Hepatic stellate cell (primary cell): ENCODE measurements at places on chromosomes 3 and 15.

GRCh38 chr3:9036404-9037131, 73.3 kb upstream of the RAD18 start:
- DNase-seq, result no peak

DNA sequence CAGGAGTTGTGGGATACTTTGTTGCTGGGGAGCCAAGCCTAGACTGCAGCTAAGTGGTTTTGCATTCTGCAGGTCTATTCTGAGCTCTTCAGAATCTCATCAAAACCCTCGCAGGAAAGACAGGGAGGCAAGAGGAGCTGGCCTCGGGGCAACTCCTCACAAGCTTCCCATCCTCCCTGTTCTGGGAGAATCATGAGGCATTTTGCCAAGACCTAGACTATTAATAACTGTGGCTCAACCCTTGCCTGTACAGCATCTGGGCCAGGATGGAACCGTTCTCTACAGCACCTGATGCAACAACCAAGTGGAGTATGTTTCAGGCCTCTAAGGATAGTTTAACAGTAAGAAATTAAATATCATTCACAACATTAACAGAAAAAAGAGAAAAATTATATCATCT, 20.2 kb upstream of the SLC6A20 start:
- no peak for DNase-seq

GRCh38 chr3:121696186-121696585, 35.5 kb upstream of the HCLS1 start:
- no peak for DNase-seq

DNA sequence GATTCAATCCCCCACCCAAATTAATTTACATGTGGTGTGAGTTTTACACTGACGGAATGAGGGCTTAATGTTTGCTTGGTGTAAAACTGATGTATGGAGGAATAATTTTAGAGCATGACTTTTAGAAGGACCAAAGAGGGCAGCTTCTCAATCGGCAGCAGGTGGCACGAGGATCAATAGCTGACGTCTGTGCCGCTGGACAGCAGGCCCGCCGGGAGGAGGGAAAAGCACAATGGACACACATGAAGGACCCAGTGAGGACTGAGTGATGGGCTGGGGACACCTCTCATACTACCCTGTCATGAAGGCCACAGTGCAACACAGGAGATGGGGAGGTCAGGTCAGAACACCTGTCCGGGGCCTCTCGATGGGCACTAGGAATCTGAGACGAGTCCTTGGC, 61.4 kb upstream of the NSMCE3 start:
- DNase-seq, result no peak

DNA sequence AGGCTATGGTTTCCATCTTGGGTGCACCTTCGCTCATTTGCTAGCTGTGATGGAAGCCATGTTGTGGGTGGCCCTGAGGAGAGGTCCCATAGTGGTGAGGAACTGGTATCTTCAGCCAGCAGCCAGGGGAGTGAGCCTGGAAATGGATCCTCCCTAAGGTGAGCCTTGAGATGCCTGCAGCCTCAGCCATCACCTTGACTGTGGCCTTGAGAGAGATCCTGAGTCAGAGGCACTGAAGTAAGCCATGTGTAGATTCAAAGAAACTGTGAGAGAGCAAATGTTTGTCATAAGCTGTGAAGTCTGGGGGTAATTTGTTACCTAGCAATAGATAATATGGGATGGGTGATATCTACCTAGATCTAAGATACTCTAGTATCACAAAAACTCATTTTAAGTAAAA, 105.3 kb downstream of the SNRK start:
- DNase-seq, result no peak

DNA sequence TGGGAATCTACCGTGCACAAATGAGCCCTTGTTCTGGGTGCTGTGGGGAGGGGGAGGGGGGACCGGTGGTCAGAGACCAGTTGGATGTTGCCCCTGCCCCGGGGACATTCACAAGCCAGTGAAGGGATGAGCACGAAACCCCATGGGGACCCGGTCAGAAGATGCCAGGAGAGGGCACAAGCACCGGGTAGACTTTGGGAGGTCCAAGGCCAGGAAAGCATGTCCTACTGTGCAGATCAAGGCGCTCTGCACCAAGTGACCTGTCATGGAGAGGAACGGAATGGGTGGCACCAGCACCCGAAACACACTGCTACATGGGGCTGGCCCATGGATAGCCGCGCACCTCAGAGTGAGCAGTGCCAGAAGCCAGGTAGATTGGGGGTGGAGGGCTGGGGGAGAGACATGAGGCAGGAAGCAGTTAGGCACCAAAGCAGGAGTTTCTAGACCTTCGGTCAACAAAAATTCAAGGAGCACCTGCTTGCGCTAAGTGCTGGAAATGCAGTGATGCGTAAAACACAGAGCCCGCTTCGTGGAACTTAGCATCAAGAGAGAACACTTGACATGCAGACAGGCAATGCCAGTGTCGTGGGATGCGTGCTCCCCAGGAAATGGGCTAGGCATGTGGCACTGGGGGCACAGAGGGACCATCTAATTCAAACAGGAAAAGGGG, 99.1 kb downstream of the CPN2 start:
- DNase-seq, result no peak

DNA sequence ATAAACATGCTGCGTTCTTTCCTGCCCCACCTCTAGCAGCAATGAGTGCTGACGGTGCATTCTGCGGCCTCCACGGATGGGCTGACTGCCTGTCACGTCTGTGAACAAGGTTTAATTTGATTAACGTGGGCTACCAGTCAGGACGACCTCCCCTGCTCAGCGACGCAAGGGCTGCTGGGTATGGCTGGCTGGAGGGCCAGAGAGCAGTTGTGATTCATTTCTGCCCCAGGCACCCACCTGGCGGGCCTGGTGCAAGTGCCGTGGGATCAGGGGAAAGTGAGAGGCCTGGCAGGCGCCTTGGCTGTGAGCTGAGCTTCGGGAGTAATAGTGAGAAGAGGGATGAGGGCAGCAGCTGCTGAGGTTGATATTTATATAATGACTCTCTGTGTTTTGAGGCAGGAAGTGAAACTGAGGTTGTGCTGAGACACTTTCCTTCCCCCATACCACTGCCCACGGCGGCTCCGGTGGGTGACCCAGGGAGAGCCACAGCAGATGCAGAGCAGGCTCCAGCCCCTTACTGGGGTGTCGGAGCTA, 190.4 kb upstream of the BCL6 start:
- no peak for DNase-seq

DNA sequence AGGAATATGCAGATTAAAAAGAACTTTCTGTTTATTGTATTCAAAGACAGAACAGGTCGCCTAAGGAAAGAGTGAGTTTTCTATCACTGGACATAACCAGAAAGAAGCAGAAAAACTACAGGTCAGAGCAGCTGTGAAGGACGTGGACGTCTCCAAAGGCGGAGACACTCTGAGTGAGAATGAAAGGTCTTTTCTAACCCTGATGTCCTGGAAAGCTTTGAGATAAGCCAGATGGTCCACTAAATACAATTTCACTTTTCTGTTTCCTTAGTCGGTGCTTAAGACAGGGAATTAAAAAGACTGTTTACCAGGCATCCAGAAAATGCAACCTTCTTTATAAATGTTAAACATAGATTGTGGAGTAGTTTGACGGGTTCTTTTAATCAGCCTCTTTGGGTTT, 360.4 kb downstream of the FGF12 start:
- DNase-seq, result no peak

DNA sequence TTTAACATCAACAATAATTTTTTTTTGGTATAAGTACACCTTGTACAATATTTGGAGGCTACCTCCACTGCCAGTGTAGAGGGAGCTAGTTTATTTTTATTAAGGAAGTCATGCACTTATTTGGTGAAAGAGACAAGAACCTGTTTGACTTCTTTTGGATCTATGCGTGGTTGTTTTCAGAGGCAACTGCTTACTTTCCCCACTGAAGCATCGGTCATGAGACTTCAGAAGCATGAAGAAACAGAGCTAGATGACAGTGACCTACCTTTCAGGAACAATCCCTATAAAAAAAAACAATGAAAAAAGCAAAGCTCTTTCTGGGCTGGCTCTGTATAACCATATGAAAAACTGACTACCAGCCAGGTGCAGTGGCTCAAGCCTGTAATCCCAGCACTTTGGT, 20.0 kb upstream of the ZNF148 start:
- no peak for DNase-seq

- DNase-seq, result peak; percentile 31
These were observed 27.2 kb downstream of the INTS14 start for GRCh38 chr15:65583701-65584100.

DNA sequence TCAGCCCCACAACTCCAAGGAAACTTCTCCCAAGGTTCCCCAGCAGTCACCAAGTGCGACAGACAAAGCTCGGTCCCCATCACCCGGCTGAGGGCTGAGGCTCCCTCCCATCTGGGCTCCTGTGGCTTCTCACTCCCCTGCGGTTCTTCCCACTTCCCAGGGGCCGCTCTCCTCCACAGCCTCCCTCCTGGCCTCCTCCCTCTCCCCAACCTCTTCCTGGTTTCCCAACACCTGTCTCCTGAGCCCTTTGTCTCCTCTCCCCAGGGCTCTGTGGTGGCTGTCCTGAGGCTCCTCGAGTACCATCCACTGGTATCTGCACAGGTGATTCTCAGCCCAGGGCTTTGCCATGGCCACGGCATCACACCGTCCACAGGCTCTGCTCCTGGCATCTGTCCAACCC, 113.2 kb upstream of the NSMCE3 start:
- DNase-seq, result no peak

GRCh38 chr3:8562081-8562595, 60.5 kb downstream of the LMCD1 start:
- DNase-seq, result no peak

DNA sequence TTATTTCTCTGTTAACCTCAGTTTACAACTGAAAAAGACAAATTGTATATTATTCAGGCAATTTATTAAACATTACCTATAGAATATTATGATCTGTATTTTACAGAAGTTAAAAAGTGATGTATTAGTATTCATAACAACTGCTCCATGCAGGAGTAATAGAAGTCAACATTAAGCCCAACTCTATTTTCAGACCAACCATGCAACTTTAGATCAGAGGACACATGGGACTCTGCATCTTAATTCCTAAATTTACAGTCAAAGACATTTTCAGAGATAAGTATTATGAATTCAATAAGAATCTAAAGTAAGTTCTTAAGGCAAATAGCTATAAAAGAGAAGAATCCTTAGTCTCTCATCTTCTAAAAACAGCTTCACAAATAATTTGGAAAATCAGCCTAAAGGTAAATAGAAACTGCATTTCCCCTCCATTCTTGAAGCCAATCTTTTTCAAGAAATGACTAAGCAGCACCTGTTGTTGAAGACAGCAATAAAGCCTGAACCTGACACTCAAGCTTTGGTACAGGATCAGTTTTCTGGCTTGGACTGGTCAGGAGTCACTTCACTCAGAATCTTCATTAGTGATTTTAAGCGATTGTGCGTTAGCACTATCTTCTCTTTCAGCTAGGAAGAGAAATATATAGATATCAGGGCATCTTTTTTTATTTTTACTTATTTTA, 23.0 kb downstream of the OIP5 start:
- DNase-seq, result no peak

GRCh38 chr15:83164771-83165404, 42.7 kb downstream of the HDGFL3 start:
- no peak for DNase-seq

GRCh38 chr15:51617886-51618285, 4.7 kb downstream of the DMXL2 start:
- DNase-seq, result no peak

GRCh38 chr15:83652626-83653204, 1.2 kb upstream of the ADAMTSL3 start:
- no peak for DNase-seq

DNA sequence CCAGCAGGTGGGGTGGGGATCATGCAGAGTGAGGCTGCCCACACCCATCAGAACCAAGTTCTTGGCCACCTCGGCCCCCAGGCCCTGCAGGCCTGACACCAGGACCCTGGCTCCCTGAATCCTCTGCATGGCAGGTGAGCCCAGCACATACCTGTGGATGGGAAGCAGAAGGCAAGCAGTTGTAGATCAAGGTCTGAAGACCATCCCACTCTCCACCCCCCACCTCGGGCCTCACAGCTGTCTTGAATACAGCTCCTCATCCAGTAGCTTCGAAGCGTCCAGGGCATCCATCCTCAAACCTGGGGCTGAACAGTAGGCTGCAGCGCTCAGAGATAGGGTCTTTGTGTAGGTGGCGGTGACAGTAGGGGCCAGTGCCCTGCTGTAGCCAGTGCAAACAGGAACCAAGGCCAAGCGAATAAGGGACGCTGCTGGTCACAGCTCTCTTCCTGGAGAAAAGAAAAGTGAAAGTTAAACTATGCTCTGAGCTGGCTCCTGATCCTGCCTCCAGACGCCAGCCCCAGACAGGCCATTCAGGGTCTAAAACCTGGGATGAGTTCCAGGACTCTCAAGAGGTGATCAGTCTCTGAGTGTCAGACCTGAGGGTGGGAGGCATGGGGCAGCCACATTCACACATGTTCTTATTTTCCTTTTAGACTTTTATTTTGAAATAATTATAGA, at the start of gene UBA7:
UBA7 (minus strand) TSS at position 457 of the 678 bp plus-strand sequence; CDS start at position 291, 166 bp downstream.
- DNase-seq, result peak; percentile 93

GRCh38 chr3:64257100-64257755, 32.0 kb upstream of the PRICKLE2 start:
- no peak for DNase-seq

DNA sequence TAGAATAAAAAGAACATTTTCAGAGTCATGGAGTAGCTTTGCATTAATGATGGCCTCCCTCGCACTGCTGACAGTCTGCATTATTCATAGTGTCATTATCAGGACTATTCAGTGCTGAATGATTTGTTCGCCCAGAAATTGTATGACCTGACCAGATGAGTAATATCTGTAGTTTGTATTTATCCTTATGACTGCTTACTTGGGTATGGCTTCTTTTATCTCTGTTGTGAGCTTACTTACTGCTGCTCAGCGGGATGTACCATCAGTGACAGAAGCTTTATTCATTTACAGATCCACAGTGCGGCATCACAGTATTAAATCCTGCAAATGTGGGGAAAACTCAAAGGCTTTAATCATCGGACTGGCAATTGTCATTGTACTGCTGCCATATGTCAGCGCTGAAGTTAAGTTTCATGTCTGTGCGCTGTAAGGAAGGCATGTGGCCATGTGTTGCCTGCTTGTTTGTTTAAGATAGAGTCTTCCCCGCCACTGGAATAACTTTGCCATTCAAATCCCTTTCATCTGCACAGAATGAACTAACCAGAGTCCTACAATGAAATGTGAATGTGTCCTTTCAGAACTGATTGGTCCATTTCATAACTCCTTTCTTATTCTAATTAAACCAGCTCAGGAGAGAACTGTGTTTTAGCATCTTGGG, 262.2 kb downstream of the CHL1 start:
- no peak for DNase-seq

DNA sequence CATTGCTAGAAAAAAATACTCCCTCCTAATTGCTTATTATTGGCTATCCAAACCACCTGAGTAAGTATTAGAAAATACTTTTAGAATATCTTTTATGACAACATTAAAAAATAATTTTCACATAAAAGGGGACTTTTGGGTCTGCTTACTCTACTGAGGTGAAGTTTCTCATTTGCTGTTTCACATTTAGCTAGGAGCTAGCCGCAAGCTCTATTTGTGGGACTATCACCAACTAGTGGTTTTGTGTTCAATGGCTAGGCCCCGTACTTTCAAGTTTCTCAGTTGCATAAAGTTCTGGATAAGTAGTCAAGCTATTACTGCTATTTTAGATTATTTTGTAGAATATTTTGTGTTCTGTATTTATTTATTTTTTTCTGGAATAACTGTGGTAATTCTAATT, 244.2 kb upstream of the SLITRK3 start:
- DNase-seq, result no peak
